Right cardiac atrium (tissue), 5 donors: ENCODE measurements at places on chromosomes 6 and 20.
A peak's percentile ranks its signal among the peaks of the same experiment; 100 is the strongest.

DNA sequence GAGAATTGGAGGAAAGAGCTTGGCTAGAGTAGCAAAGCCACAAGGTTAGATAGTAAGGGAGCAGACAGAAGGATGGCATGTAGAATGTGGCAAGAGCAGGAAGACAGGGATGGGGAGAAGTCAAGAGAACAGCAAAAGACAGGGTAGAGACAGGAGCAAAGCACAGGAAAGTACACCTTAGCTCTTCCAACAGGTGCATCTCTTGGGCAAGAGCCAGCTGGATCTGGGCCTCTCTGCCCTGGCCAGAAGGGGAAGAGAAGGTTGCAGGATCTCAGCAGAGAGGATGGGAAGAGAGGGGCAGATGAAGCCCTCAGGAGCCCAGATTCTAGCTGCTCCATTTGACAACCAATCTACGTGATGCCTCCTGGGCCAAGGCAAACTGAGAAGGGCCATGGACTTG, 16.7 kb downstream of the SCUBE3 start:
- DNase-seq: no peak

DNA sequence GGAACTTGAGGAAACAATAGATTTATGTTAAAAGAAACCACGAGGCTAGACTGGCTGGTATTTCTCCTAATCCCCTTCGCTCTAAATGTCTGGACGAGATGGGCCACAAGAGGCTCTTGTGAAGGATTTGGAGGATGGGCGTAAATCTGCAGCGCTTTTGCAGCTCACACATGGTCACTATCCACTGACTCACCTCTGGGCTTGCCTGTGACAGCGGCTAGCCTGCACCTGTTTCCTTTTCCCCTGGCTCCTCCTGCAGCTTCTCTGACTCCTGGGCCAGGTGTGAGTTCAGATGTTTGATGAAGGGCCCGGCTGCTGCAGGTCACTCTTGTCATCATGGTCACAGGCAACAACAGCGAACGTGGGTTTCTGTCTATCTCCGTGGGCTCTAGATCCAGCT, 629.4 kb downstream of the CBLN4 start:
- no peak for DNase-seq

DNA sequence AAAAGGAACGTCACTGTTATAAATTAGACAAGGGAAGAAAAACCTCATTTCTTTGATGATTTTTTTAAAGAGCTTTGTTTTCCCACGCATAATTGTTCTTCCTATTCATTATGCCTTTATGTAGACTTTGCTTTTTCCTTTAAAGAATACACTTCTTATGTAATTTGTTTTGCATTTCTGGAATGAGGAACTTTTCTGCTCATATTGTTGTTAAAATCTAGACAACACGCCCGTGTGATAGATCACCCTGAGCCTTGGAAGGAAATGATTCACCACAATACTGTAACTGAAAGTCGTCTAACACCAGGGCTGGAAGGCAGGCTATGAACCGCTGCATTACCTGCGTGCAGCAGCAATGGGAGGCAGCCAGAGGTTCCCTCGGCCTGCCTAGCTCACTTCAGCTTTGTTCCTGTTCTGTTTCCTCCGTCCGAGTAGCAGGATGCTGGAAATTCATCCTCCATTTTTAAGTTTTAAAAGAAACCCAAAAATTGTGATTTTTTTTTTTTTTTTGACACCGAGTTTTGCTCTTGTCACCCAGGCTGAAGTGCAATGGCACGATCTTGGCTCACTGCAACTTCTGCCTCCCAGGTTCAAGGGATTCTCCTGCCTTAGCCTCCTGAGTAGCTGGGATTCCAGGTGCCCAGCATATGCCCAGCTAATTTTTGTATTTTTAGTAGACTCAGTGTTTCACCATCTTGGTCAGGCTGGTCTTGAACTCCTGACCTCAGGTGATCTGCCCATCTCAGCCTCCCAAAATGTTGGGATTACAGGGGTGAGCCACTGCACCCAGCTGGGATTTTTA, 49.6 kb upstream of the ZNF217 start:
- no peak for DNase-seq

DNA sequence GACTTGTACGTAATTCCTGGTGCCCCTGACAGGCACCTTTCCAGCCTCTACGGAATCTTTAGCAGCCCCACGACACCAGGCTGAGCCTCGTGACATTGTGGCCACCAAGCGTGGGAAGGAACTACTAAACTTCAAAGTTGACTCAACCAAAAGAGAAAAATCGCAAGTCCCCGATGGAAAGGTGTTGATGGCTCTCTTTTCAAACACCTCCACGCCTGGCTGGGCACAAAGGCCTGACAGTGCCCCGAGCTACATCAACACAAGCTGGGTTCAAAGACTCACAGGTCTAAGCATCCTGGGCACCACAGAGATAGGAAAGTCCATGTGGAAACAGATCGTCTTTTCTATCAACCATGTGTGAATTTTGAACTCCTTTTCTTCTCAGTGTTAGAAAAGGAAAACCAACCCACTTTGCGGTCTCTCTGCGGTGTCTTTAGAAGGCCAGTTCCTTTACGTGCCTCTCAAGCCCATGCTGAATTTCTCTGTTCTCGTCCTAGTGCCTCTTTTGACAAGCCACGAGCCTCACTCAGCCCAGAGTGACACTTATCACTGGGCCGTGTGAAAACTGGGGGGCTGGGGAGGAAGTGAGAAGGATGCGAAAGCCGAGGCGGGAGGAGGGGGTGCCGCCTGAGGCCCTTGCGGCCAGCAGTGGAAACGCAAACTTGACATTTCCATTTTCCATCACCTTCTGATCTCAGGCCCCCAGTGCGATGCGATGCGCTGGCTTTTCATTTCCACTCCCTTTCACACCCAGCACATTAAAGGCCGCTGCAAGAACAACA, 59.4 kb downstream of the GFOD1 start:
- peak; percentile 76 for DNase-seq

DNA sequence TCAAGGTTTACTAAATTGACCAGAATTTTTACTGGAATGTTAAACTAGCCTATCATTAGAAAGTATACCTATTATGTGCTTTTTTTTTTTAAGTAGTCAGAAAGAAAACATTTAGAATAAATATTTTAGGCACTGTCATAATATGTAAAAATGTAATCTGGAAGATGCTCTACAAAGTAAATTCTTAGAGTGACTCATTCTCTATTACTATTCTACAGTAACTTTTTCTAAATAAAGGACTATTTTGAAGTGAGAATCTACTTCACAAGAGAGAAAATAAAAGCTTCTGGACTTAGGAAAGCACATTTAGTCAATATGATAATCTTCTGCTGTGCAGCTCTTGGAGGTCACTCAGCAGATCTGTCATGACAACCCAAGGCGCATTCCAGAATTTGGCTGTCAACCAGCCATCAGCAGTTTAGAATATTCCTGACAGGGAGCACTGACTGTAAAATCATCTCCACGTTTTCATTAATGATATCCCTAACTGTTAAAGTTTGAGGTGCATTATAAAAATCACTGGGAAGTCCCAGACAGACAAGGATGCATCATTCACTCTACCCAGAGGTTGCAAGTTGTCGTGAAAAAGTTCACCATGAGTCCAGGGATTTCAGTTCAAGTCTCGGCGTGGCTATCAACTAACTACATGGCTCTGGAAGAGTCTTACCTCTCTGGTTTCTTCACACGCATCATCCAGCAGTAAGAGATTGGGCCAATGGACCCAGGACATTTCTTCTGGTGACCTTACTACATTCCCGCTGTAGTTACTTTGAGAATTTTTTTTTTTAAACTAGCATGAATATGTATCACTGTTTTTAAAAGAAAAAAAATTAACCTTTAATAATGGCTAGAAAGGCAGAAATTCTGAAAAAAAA, 374.9 kb downstream of the GJA1 start:
- no peak for DNase-seq

- no peak for DNase-seq
These were observed 159.7 kb downstream of the BMP7 start for GRCh38 chr20:57106692-57107091.

GRCh38 chr6:25253351-25253750, 25.8 kb upstream of the CARMIL1 start:
- no peak for DNase-seq

- no peak for DNase-seq
These were observed 66.5 kb downstream of the REV3L start for GRCh38 chr6:111416529-111416928.

DNA sequence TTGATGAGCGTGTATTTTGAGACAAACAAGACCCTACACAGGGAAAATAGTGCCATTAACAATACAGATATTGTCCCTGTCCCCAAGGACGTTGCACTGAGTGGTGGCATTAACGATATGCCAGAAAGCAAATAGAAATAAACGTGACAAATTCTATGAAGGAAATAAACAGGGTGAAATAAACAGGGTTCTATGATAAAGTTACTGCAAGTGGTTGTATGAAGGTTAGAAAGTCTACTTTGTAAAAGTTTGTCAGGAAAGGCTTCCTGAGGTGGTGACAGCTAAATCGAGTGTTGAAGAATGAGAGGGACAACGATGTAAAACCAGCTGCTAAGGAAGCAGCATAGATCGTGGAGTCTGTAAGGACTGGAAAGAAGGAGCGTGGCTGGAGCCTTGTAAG, 380.2 kb downstream of the LAMA2 start:
- no peak for DNase-seq

DNA sequence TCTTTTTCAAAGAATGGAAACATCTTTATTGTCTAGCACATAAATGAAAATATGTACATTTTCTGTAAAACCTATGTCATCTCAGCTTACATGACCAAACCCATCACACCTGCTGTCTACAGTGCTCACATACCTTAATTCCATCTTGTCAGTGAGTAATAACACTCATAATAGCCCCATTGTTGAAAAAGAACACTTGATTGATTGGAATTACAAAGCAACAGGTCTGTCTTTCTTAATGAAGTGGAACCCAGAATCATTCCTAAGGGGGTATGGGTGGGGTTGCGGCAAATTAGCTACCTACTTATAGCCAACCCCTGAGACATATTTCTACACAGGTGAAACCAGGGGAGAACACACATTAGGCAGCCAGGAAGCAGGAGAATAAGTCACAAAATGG, 20.2 kb downstream of the ADGRF4 start:
- DNase-seq: no peak

- DNase-seq: peak; percentile 20
These were observed 39.3 kb upstream of the OSTM1 start for GRCh38 chr6:108113557-108114519.

- no peak for DNase-seq
These were observed 23.3 kb downstream of the SYNDIG1 start for GRCh38 chr20:24492698-24493097.

DNA sequence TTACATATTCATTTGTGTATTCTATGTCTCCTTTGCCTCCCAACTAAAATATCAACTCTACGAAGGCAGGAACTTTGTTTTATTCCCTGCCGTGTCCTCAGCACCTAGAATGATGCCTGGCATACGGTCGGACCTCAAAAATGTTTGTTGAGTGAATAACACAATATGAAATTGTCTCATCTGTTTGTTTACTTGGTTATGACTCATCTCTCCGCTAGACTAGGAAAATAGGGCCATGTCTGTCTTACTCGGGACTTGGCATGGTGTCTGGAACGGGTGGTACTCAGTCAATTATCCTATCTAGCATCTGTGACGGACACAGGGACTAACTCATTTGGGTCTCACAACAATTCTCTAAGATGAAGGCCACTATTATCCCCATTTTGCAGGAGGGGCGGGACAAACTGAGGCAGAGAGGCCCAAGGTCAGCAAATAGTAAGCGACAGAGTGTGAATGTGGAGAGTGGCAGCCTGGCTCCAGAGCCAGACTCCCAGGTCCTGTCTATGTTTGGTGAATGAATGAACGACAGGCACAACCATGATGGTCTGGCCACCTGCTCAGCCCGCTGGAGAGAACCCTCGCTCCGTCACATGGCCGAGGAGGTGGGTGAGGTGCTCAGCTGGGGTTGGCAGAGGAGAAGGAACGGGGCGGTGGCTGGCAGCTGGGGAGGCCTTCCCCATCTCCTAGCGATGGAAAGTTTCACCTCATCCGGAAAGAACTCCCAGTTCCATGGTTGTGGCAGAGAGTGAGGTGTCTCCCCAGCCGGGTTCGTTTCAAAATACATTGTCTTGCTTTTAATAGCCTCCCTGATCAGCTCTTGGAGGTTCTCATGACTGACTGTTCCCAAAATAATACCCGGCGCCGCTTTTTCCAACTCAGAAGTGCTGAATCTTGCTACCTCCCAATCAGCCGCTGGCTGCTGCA, 27.6 kb upstream of the NFATC2 start:
- DNase-seq: peak; percentile 65

GRCh38 chr6:147382945-147383554, 125.4 kb upstream of the SAMD5 start:
- no peak for DNase-seq

DNA sequence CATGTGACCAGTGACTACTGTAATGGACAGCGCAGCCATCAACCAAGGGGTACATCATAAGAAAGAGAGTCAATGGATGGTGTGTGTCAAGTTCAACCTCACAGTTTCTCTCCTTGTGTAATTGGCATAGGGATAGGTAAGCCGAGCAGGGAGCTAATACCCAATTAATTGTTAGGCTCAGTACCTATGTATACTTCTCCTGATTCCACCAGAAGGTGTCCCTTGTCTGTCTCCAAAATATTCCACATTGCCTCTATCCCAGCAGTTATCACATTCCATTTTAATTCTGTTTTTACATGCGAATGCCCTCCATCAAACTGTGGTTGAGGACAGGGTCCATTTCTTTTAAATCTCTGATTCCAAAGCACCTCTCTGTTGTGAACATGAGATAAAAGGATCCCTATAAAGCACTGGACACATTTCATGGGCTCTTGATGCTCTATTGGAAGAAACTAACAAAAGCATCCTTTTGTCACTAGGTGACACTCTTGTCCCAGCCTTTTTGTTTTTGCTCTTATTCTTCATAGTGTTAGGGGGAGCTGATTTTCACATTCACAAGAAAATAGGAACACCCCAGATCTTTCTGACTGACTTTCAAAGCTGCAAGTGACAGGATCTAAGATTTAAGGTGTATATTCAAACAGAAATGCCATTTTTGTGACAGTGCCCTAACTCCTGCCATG, 38.9 kb downstream of the FBXO9 start:
- no peak for DNase-seq

DNA sequence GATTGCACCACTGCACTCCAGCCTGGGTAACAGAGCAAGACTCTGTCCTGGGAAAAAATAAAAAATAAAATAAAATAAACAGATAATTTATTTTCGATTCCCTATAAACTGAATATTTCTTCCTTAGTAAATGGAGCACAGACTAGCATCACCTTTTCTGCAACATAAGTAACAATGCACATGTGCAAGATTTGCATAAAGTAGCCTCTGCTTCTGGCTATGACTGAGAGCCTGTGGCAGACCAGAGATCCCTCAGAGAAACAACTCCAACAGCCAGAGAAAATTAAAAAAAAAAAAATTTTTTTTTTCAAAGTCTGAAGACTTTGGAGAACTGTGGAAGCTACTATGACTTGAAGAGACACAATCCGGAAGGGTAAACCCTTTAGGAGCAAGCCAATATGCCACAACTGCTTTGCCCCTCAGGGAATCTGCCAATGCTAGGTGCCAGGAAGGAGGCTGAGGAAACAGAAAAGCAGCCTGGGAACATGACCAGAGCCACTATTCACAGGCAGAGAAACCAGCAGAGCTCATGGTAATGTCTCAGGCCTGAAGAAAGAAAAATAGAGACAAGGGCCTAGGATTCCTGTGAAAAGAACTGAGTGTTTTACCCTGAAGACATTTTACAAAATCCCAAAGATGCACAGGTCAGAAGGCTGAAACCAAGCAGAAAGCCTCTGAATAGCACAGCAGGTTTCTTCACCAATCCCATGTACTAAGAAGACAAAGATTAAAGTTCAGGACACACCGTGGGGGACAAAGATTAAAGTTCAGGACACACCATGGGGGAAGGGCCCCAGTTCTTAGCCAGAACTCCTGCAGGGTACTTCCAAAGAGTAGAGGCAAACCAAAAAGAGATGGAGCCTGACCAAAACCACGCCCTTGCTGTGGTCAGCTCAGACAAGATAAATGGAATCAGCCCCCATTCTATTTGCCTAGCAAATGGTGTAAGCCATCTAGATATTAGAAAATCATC, 25.8 kb downstream of the B4GALT5 start:
- no peak for DNase-seq
